Activated gamma-delta T cell treated with anti-CD3 and anti-CD28 coated beads, Interleukin-2, amount 50 U/mL, for 16 hours (primary cell): ENCODE measurements at places on chromosomes 1 and 21.

GRCh38 chr1:23957096-23957495 lies 2.5 kb upstream of the PNRC2 start:
- no peak for DNase-seq

DNA sequence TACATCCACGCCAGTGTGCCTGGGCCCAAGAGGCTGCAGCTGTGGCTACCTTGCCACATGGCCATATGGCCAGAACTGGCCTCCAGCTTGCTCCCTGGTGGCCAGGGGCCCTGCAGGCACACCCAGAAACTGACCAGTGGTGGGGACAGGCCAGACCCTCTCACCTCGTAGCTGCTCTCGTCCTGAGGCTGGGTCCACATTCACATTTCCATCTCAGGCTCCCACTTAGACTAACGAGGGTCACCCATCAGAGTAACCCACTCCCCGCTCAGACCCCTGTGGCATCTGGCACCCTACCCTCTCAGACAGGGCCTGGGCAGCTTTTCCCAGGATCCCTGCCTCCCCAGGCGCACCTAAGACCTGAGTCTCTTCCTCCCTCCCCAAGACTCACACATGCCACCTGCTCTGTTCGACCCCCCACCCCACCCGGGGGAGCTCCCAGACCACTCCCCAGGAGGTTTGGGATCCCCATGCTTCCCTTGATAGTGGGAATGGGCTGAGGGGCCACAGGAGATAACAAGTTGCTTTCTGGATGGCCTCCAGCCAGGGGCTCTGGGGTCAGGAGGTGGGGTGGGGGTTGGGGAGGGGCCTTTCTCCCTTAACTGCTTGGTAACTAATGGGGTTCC lies 21.3 kb upstream of the RNU1-4 start:
- DNase-seq: no peak

GRCh38 chr1:175597969-175598765 lies 145.2 kb downstream of the TNR start:
- no peak for DNase-seq

DNA sequence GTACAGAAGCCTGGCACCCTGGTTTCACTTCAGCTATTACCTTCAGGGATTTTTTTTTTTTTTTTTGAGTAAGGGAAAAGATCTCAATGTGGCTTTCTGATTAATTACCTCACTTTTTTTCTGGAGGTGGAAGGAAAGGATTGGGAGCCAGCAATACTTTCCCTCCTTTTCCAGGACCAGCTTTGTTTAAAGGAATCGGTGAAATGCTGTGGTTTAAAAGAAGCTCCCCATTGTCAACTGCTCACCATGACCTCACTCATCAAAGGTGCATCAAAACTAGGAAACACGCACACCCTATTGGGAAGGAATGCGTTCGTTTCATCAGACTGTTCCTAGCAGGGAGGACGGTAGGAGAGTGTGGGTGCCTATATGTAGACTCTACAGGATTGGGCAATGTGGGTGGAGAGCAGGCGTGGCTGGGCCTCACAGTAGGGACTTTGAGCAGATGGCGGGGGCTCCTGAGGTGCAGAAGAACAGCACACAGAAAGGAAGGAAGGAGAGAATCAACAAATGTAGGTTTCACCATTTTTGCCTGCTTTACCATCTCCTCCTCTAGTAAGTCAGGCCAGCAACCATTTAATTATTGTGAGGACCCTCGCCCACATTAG lies 13.0 kb downstream of the PHGDH start:
- no peak for DNase-seq

DNA sequence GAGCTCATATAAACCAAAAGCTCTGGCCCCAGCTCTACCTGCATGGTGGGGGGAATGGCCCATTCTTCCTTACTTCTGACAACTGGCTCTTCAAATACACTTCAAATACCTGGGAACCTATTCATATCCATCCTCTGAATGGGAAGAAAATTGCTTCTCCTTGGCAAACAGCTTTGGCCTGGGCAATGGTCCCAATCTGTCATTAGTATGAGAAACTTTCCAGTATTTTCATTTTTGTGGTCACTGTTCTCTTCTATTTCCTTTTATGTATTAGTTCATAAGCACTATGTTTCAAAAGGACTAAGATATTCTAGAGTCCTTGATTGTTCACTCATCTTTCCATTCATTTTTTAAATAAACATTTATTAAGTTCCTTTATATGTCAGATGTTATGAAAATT lies 5.2 kb upstream of the HSD3B2 start:
- no peak for DNase-seq

- DNase-seq: no peak
Measured at GRCh38 chr1:5740865-5741860, 251.1 kb downstream of the NPHP4 start.

GRCh38 chr1:203733009-203733863 lies 31.7 kb upstream of the LAX1 start:
- no peak for DNase-seq

GRCh38 chr1:174974711-174975119 lies 25.0 kb upstream of the CACYBP start:
- DNase-seq: no peak

GRCh38 chr1:91883470-91883869 lies 2.5 kb downstream of the TGFBR3 start:
- no peak for DNase-seq

DNA sequence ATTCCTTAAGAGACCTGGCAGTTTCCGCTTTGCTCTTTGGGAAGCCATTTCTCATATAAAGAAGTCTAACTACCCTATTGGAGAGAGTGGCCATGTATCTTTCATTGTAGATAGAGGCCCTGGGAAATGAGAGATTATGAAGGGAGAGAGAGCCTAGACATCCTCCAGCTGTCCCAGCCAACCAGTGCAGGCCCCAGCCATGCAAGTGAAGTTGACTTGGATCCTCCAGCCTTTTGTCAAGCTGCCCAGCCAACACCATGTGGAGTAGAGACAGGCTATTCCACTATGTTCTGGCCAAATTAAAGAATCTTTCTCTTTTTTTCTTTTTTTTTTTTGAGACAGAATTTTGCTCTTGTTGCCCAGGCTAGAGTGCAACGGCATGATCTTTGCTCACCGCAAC lies 7.1 kb upstream of the ANP32E start:
- DNase-seq: no peak

DNA sequence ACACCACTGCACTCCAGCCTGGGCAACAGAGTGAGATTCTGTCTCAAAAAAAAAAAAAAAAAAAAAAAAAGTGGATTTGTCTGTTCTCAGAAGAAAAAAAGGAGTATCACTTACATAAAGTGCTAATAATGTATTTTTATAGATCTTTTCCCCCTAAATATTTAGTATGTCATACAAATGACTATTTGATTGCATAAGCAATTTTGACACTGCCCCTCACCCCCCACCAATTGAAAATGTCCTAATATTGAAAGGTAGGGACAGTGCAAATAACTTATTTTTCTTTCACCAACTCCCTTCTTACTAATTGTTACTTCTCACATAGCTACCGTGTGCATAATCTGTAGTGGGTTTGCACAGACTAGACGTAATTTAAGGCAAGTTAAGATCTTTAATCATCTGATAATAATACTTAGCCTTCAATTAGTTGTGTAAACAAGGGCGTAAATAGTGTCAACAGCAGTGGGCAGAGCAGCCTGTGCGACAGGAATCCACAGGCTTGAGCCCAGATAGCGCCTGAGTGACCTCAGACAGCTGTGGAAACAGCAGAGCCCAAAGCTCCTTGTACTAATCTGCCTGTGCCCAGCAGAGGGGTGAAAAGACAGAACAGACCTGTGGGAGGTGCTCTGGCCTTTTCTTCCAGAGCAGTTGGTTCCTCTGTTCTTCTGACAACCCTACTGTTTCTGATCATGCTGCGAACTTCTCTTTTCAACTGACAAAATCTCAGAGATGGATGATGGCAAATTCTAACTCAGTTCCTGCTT lies 4.5 kb upstream of the IER5 start:
- peak; percentile 31 for DNase-seq

- DNase-seq: no peak
Measured at GRCh38 chr1:3327389-3327702, 127.1 kb upstream of the ARHGEF16 start.

- DNase-seq: no peak
Measured at GRCh38 chr1:179031855-179032513, 6.3 kb downstream of the FAM20B start.

GRCh38 chr21:39381009-39381408 lies 32.1 kb upstream of the HMGN1 start:
- DNase-seq: no peak

- no peak for DNase-seq
Measured at GRCh38 chr1:31243501-31244286, 4.0 kb upstream of the NKAIN1 start.

- no peak for DNase-seq
Measured at GRCh38 chr1:5312862-5313261, 658.5 kb downstream of the AJAP1 start.

GRCh38 chr1:100448366-100448765 lies 89.6 kb upstream of the GPR88 start:
- no peak for DNase-seq

- DNase-seq: no peak
Measured at GRCh38 chr1:40802742-40803113, 19.1 kb downstream of the KCNQ4 start.

DNA sequence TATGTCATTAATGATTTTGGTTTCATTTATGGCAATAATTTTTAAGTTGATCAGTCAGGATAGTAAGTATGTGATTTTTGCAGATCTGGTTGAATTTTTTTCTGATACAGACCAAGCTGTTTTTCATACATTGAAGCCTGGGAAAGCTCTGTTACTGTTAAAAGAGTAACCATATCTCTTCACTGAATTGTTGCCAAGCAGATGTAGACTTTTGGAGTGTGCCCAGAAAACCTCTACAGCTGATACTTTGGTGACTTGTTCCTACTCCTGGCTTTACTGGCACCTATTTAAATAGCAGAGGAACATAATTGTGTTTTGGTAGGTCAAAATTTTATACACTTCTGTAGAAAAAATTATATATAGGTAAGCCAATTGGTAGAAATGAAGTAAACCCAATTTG lies 49.4 kb downstream of the NFIA start:
- no peak for DNase-seq

- no peak for DNase-seq
Measured at GRCh38 chr21:35338881-35339632, 290.0 kb upstream of the RUNX1 start.

DNA sequence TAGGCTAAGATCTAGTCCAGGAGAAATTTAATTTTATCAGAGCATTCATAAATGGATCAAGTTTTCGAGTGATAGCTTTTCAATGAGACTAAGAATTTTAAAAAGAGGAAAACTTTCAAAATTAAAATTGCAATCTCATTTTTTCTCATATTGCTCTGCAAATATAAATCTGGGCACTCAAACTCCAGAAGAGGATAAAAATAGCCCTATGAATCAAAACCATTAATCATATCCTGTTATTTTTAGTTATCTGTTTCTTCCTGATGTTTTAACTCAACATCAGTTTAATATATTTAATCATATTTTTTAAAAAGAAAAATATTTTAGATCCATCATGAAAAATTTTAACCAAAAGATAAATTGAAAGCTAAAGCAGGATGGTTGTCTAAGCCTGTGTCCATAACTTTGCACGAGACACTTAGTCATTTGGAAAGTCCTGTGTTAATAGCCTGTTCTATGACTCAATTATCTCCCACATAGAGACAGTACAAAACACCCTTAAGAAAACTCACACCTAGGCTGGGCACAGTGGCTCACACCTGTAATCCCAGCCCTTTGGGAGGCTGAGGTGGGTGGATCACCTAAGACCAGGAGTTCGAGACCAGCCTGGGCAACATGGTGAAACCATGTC lies 17.1 kb upstream of the PRRC2C start:
- no peak for DNase-seq

- DNase-seq: no peak
Measured at GRCh38 chr1:28519946-28520725, 14.3 kb downstream of the RCC1 start.

- DNase-seq: no peak
Measured at GRCh38 chr1:32960819-32961355, 3.7 kb downstream of the RNF19B start.

- no peak for DNase-seq
Measured at GRCh38 chr1:91621907-91622306, 121.3 kb downstream of the CDC7 start.

GRCh38 chr1:3292051-3292722 lies 162.3 kb upstream of the ARHGEF16 start:
- DNase-seq: no peak

DNA sequence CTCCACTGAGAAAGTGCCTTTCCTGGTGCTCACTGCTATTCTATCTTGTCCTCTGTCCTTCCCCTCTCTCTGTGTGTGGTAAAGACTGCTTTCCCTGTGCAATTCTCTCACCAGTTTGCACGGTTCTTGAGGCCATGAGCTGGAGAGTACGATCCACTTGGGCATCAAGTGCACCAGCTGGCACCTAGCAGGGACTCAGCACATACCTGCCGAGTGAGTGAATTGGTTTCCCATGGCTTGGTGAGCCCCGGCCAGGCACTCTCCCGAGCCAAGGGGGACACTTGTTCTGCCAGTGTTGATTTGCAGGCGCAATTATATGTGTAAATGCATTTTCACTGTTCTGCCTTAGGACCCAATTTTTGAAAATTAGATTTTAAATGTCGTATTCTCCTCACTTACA lies 313.5 kb downstream of the DISC1 start:
- DNase-seq: no peak

DNA sequence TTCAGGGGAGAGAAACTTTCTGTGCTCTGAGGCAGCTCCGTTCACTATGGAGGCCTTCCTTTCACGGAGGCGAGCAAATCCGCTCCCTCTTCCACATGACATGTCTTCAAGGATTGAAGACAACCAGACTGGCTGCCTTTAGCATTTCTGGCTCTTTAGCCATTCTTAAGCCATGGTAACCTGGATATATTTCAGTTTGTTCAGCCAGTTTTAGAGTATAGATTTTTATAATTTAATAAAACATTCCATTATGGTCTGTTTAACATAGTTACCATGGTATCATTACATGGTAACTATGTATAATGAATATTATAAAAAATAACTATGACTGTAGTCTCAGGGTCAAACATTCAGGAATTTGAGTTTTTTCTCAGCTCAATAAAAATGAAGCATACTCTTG lies 54.2 kb upstream of the NFIA start:
- no peak for DNase-seq

GRCh38 chr21:43733529-43734071 lies 14.7 kb downstream of the PDXK start:
- DNase-seq: no peak
